ENCODE measurements at places on chromosomes 12 and 14.

- no peak for DNase-seq
These were observed 569 bp upstream of the ARHGEF40 start for GRCh38 chr14:21069388-21070082.

GRCh38 chr14:52876311-52876710 is 74.5 kb downstream of the FERMT2 start:
- DNase-seq, result no peak

GRCh38 chr12:125185740-125186470 is 120.7 kb downstream of the AACS start:
- peak; percentile 17 for DNase-seq

- no peak for DNase-seq
These were observed 1.0 kb upstream of the LMO3 start for GRCh38 chr12:16606991-16607390.

- DNase-seq, result no peak
These were observed 12.5 kb downstream of the EGLN3 start for GRCh38 chr14:33938131-33938949.

- no peak for DNase-seq
These were observed 23.4 kb upstream of the BMP4 start for GRCh38 chr14:53979747-53980642.

GRCh38 chr12:131489718-131490117 is 221.2 kb upstream of the SFSWAP start:
- no peak for DNase-seq

DNA sequence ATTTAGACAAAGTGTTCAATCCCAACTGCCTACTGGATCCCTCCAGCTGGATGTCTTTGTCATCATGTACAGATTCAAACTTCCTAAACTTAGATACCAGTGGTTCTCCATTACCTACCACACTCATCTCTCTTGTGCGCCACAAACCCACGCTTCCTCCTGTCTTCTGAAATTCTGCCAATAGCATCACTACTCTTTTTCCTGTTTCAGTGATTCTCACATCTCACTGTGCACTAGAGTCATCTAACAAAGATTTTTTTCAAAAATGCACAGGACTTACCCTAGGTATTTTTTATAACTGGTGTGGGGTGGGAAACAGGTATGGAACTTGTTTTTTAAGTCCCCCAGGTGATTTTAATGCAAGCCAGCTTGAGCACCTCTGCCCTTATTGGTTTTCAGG is 5.9 kb downstream of the PSMB5 start:
- no peak for DNase-seq

GRCh38 chr14:20563971-20564370 is 3.1 kb upstream of the RNASE9 start:
- DNase-seq, result no peak

- DNase-seq, result no peak
These were observed 1.0 kb downstream of the DGKA start for GRCh38 chr12:55931780-55932550.

- no peak for DNase-seq
These were observed 7.0 kb upstream of the TMEM120B start for GRCh38 chr12:121705514-121705913.

DNA sequence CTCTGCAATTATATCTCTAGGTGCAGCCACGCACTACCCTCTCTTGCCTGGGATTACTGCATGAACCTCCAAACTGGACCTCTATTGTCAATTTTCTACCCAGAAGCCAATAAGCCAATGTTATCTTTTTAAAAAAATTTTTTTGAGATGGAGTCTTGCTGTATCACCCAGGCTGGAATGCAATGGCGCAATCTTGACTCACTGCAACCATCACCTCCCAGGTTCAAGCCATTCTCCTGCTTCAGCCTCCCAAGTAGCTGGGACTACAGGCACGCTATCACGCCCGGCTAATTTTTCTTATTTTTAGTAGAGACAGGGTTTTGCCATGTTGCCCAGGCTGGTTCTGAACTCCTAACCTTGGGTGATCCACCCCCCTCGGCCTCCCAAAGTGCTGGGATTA is 11.2 kb upstream of the PXN start:
- DNase-seq, result no peak

- DNase-seq, result no peak
These were observed 13.6 kb downstream of the SNX6 start for GRCh38 chr14:34616360-34616759.

- no peak for DNase-seq
These were observed 10.5 kb upstream of the NID2 start for GRCh38 chr14:52079239-52079959.

- no peak for DNase-seq
These were observed 42.2 kb upstream of the APPL2 start for GRCh38 chr12:105278043-105278697.

DNA sequence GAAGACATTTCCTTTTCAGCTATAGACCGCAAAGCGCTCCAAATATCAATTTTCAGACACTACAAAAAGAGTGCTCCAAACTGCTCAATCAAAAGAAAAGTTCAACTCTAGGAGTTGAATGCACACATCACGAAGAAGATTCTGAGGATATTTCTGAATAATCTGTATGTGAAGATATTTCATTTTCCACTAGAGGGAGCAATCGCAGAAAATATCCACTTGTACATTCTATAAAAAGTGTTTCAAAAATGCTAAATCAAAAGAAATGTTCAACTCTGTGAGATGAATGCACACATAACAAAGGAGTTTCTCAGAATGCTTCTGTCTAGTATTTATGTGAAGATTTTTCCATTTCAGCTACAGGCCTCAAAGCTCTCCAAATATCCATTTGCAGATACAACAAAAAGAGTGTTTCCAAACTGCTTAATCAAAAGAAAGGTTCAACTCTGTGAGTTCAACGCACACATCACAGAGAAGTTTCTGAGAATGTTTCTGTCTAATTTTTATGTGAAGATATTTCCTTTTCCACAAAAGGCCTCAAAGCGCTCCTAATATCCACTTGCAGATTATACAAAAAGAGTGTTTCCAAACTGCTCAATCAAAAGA is 643.8 kb upstream of the ALG10B start:
- DNase-seq, result no peak

GRCh38 chr12:1847411-1847810 is 27.0 kb downstream of the LRTM2 start:
- DNase-seq, result no peak

DNA sequence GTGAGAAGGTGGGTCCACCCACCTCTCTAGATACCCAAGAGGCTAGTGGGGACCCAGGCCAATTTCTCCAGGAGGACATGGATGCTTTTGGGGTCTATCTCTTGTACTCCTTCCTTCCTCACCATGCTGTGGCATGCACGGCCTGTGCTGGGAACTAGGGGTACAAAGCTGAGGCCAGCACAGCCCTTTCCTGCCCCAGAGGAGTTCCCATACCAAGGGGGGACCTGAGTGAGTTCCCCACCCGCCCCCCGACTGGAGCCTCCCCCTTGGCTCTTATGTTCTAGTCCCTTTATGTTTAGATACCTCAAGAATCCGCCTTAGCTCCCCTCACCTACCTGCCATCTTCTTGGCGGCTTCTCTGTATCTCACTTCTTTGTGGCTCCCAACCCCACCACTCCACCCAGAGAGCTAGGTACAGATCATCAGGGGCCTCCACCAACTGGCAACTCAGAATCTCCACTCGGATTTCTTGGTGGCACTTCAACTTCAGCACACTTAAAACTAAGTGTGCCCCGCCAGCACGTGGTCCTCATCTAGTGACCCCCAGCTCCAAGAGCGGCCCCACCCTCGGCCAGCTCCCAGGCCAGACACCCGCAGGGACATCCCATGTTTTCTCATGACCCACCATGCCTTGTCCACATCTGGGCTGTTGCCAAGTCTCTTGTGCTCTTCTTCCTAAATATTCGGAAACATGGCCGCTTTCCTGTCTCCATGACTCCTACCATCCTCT is 115.2 kb upstream of the RTL1 start:
- no peak for DNase-seq

DNA sequence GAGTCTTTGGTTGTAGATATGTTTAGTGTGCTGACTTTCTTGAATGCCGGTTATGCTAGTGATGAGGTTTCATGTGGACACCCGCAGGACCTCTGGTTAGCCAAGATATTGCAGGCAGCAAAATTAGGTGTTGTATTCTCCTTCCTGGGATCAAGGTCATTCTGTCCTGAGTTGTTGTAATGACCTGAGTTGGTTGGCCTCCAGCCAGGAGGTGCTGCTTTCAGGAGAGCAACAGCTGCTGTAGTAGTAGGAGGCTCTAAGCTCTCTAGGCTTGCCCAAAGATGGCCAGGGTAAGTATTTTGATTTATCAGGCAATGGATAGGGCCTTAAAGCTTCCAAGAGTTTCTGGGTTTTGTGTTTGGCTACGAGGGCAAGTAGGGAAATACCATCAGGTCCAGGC is 56.0 kb upstream of the BDKRB2 start:
- DNase-seq, result no peak

DNA sequence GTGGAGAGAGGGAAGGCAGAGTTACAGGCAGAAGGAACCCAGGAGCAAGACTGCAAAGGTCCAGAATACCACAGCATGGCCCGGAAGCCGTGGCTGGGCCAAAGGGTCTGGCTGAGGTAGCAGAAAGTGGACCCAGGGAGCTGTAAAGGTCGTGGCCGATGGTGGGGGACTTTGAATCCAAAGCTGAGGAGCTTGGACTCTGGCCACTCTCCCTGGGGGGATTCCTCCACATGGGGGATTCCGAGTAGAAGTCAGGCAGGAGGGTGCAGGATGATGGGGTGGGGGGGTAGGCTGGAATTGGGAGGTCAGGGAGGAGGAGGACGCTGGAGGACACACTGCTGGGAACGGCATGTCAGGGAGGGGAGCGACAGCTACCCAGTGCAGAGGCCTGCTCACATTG is 125.2 kb downstream of the GCH1 start:
- DNase-seq, result no peak

- DNase-seq, result no peak
These were observed 28.0 kb downstream of the CEP290 start for GRCh38 chr12:88113871-88114270.

DNA sequence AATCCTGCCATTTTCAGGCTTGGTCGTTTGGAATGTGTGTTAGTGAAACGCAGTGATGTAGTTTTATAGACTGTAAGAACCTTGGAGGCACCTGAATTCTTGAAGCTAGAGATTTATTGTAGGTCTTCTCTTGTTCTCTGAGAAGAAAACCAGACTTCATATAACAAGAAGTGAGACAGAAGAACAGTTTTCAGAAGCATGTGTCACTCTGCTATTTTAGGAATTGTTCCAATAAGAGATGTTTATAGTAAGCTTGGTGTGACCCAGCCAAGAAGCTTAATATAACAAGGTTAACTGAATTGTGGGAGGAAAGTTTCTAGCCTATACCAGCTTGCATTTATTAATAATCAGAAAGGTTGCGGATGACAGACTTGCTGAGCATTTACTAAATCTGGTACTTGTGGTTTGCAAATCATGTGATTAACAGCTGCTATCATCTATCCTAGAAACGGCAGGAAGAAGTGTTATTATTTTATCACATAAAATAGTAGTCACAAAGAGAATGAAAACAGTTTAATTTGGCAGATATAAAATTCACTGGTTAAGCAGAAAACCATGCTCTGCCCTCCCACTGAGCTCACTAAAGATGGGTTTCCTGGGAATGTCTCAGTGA is 49.2 kb upstream of the BCAT1 start:
- no peak for DNase-seq

GRCh38 chr12:526089-526488 is 66.3 kb downstream of the B4GALNT3 start:
- DNase-seq, result no peak

GRCh38 chr12:131116468-131117117 is 162.9 kb downstream of the ADGRD1 start:
- DNase-seq, result no peak

GRCh38 chr14:76699209-76699938 is 61.9 kb upstream of the VASH1 start:
- no peak for DNase-seq

DNA sequence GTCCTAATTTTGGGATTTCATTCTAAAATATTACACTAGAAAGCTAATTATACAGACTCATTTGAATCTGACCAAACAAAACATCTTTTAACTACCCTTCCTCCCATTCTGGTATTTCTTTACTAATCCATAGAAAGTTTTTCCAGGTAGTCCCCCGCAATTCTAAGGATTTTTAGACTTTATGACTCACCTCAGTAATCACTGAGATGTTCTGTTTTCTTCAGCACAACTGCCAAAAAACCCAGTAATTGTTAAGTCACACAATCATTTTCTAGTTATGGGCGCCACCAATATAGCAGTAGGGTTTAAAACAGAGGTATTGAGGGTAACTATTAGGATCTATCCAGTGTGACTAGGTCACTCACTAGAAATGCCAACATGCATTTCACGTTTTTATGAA is 1.6 kb upstream of the ARID4A start:
- DNase-seq, result no peak

DNA sequence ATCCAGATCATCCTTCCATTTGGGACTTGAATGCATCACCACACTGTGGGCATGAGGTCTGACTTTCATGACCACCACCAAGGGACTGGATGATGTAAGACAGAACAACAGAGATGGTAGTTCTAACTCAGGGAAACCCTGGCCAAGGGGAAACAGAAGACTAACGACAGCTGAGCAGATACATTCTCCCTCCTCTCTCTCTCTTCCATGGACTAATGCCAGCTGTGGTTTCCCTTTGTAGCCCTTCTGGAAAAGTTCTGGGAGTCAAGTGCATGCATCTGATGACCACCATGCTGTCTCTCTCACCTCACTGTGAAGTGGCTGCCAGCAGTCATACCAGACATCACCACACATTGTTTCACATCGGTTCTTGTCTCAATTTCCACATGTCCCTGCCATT is 3.4 kb downstream of the TAS2R30 start:
- no peak for DNase-seq

- DNase-seq, result no peak
These were observed 59.7 kb downstream of the CALM1 start for GRCh38 chr14:90456551-90456950.

- peak; percentile 26 for DNase-seq
These were observed 391.3 kb upstream of the FOXG1 start for GRCh38 chr14:28375295-28375694.

DNA sequence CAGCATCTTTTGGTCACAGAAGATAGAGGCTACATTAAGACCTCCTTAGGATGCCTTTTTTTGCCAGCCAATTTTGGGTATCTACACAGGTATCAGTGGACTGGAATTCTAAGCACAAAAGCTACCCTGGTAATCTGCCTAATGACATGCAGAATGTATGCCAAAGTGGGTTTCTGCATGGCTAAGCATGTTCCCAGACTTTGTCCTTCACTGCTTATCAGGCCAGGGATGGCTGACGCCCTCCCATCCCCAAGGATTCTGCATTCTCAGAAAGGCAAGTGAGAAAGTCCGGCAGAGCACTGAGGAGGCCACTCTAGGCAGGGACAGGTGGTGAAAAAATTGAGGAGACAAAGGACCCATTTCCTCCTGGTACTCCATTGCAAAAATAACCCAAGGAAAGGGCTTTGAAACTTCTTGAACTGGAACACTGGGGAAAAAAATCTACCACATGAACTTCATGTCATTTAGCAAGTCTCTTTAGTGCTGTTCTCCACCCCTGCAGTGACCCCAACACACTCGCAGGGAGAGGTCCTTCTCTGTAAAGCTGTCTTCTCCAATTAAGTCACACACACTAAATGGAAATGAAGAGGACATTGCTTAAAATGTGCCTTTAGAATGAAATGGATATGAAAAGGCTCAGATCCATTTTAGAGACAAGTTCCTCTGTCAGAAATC is 91.7 kb upstream of the MAX start:
- no peak for DNase-seq

- DNase-seq, result no peak
These were observed 36.8 kb upstream of the SLC38A2 start for GRCh38 chr12:46409342-46409741.

- DNase-seq, result no peak
These were observed 1.7 kb downstream of the NDRG2 start for GRCh38 chr14:21023174-21023573.
